Posterior vena cava (tissue), 2 donors: ENCODE measurements at places on chromosomes 5 and 9. TPM values are rescaled to one million over a fixed set of nuclear protein-coding genes. Genes with fewer than 3 reads are reported as not detected.

Gene FOXI1
- not detected for total RNA-seq

Gene CD14
- total RNA-seq: 68.8 TPM

Gene RNF183
- not detected for total RNA-seq

Gene SPATA31D4
- not detected for total RNA-seq

Gene SLC6A7
- 0.14 TPM for total RNA-seq

Gene TLE4
- total RNA-seq: 24.2 TPM

Gene NUP214
- total RNA-seq: 40.8 TPM

Gene LHX3
- total RNA-seq: not detected

Gene SEMA5A
- 17.6 TPM for total RNA-seq

Gene ZSWIM6
- total RNA-seq: 14.0 TPM
